GDM1 (cell line): ENCODE measurements at places on chromosomes 12 and 14.

GRCh38 chr12:116339800-116340371, 62.4 kb upstream of the MED13L start:
- no peak for DNase-seq

- no peak for DNase-seq
Observed at GRCh38 chr12:94151582-94151981, 3.2 kb downstream of the PLXNC1 start.

DNA sequence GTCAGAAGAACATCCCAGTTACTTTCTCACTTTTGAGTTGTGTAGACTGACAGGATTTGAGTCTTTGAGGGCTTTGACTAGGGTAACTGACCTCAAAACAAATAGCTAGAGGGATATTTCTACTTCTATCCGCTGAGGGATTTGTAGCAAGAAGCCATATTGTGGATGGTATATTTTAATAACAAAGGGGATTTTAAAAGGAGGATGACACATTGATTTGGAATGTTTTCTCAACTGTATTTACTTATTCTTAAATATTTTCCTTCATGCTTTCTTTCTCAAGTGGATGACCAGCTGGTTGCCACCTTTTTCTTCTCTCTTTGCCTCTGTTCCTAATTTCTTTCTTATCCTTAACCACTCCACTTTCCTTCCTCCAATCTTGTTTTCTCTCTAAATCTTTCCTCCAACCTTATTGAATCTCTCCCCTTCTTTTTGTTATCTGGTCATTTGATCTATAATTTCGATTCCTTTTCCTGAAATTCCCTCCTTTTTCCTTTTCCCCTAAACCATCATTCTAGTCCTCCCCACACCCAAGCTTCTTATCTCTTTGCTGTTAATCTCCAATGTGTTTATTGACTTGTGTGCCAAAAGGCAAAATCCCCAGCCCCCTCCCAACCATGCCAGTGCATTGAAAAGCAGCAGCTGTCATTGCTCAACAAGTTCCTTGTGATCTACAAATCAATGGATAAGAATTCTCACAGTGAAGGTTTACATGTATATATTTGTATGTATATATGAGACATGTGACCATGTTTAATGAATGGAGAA, 411.6 kb downstream of the RAD51B start:
- no peak for DNase-seq

GRCh38 chr12:89789862-89790261, 81.2 kb upstream of the ATP2B1 start:
- no peak for DNase-seq

DNA sequence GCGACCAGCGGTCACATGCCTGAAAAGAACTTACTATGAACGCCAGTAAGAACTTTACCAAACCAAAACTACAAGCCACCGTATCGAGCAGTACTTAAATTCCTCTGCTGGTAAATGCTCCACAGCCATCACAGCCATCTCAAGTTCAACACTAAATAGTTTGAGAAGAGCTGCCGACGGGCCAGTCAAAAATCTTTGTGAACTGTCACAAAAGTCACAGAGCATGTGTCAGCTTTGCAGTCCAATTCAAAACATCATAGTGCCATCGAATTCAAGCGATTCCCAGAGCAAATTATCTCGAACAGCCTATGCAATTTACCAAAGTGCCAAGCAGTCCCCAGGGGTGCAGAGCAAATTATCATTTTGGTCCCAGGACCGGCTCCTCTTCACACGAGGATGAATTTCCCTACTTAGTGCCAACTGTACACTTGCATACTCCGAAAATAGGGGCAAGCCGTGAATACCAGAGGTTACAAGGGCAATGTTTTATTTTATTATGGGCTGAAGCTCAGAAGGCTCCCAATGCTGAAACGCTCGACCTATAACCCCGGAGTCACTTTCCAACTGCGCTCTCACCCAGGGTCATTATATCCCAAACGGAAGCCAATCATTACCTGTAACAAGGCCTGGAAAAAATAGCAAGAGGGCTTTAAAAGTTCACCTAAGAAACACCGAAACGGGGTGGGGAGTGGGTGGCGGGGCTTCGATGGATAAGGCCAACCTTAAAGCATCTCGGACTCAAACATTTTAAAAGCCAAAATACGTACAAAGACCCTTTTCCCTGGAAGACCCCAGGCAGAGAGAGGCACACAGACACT, 1.1 kb downstream of the LRP6 start:
- DNase-seq: no peak

GRCh38 chr14:39880965-39881364, 448.7 kb upstream of the FBXO33 start:
- no peak for DNase-seq

DNA sequence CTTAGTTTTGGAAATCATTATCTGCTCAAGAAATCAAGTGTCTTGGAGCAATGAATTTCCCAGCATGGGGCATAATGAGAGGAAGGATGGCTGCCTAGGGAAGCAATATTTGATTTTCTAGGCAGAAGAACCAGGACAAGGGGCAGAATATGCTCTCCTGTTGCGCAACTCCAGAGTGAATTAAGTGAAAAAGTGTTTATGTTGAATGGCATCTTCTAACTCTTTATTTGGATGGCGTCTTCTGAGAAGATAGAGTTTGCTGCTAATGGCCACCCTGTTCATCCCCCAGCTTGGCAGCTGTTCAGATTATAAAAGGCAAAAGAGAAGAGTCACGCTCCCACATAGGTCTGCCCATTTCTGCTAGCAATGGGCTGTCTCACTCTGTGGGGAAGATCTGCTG, 1278.1 kb downstream of the AACS start:
- no peak for DNase-seq

DNA sequence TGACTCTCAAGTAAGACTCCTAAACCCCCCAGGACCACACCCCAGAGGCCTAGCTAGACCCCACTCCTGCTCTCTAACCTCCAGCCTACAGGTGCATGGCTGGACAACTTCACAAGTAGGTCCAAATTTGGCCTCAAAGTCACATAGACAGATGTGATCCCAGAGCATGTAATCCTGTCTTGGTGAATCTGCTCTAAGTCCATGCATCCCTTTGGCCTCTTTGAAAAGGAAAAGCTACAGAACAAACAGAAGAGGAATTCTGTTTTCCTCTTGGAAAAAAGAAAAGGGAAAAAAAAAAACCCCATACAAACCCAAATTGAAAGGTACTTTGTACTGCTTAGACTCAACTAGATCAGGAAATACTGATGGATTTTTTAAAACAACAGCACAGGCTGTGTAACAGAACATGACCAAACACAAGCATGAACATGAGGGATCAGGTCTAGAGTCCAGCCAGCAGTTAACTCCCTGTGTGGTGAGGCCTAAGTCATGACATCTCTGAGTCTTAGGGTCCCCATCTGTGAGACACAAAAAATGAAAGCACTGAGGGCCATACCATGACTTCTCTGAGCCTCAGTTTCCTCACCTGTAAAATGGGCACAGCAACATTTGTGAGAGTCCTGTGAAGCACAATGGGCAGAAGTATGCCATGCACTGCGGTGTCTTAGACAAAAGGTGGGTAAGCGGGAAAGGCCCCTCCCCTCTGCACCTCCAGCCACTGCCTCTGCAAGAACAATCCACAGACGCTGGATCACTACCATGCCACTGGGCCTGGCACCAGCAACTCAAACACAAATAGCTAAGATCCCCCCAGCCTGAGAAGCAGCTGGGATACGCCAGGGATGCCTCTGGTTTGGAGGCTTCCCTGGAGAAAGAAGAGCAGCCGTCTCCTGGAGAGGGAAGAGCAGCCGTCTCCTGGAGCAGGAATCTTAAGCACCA, 9.9 kb downstream of the PITPNM2 start:
- DNase-seq: no peak

DNA sequence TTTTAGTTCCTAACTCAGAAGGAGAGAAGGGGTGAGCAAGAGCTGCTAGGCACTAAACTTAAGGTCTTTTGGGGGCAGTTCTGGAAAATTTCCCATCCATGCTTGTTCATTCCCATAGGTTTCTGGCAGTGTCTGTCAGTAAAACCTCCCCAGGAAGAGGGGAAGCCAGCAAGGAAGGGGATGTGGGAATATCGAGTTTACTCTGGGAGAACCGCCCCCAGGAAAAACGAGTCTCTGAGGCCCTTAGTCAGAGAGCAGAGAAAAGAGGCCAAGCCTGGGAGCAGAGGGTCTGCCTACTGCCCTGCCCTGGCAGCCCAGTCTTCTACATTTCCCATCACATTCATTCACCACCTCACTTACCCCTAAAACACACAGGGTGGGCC, 55.9 kb downstream of the TMCC3 start:
- no peak for DNase-seq

DNA sequence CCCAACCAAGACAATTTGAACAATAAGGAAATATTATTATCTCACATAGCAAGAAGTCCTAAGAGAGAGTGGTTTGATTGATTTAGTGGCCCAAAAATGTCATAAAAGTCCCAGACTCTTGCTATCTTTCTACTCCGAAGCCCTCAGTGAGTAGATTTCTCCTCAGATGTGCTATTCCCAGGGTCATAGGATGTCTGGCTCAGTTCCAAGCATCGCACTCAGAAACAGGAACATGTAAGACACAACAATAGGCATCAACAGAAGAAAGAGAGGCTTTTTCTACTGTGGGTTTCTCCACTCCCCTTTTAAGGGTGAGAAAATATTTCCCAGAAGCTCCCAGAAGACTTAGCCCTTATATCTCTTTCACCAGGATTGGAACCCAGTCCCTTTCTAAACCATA, 188.1 kb upstream of the CDKN3 start:
- no peak for DNase-seq

DNA sequence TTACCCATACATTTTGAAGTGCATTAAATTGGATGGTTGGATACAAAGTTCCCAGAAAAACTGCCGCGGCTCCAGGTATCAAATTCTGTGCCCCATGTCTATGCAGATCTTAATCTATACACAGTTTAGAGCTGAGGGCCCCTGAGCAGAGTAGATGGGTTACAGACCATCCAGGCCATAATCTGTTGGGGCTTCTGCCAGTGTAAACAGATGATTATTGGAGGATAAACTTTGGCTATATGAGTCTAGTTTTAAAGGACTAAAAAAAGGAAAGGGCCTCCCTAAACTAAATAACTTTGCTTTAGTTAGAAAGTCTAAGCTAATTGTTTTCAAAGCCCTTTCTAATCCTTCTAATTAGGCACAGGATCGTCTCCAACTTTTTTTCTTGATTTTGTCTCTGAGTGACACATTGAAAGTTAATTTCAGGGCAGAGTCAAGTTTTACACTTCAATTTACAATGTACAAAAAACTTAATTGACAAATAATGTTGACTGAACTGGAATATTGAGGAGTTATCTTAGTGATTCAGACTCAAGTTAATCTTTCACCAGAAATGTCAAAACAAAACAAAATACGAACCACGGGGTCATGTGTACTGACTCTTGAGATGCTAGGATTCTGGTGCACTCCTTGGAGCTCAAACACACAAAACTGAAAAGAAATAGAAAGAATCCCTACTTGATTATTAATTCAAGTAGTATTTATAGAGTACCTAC, 133.9 kb upstream of the SCAF11 start:
- DNase-seq: no peak

- no peak for DNase-seq
Observed at GRCh38 chr12:110117956-110118685, 6.0 kb upstream of the IFT81 start.

DNA sequence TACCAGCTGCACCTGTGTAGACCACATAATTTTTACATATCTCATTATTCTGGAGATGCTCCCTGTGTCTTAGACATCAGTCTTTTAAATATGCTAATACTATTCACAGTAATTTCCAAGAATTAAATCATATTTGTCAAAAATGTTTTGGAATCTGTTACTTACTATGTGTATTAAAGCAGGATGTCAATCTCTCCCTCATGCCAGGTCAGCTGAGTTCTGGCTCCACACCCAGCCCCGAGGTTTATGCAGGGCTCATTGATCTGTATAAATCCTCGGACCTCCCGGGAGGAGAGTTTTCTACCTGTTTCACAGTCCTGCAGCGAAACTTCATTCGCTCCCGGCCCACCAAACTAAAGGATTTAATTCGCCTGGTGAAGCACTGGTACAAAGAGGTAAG, 27.9 kb downstream of the OAS2 start:
- no peak for DNase-seq

- no peak for DNase-seq
Observed at GRCh38 chr14:102540315-102541028, 30.9 kb upstream of the ANKRD9 start.

GRCh38 chr14:74246542-74246941, 7.3 kb downstream of the VSX2 start:
- DNase-seq: no peak

DNA sequence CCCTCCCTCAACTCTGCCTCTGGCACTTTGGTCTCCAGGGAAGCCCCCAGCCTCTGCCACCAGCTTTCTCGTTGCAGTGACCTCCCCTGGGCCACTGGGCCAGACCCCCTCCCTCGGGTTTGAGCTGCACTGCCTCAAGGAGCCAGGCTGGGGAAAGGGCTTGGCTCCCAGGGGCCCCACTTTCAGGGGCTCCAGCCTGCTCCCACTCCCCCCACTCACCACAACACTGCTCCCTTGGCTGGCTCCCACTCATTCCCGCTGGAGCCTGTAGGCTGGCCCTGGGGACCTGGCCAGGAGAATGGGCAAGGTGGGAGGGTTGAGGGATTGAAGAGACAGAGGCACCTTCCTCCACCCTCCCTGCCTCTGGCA, 19.3 kb upstream of the KIF26A start:
- no peak for DNase-seq

DNA sequence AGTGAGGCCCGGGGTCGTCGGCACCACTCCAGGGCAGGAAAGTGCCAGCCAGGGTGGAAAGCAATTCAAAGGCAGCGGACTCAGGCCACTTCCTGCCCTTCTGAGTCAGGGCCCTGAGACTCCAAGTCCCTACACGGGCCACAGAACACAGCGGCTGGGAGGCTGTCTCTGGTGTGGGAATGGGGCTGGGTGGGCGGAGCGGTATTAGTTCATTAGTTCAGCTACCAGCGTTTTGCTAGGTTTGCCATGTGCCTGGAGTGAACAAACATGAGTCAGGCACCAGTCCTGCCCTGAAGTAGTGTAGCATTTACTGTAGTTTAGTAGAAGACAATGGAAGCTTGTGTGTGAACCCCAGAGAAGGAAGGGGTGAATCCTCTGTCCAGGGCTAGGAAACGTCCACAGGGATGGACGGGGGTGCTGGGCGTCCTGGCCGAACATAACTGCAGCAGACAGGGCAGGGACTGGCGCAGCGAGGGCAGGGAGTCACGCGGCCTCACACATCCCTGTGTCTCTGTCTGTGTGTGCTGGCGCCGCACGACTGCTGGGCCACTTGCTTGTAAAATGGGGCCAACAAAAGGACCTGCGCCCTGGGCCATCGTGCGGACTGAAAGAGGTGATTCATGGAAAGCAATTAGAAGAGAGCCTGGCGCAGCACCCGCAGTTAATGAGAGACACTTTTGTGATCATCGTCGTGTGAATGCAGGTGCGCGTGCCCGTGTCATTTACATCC, 186.4 kb upstream of the PRMT8 start:
- no peak for DNase-seq

DNA sequence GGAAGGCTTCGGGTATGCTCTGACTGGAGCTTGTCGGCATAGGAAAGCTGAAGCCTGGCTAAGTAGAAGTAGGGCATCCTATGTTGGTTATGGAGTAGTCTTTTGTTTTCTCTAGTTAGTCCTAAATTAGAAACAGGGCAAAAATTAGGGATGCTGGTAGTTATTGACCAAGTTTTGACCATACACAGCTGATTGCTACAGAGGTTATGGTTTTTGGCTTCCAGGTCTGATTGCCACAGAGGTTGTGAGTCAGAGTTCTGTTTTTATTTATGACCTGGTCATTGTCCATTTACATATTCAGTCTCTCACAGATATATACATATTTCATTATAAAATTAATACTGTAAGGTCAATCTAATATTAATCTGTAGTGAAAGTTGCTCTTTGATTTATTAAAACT, 219.2 kb downstream of the FSCB start:
- no peak for DNase-seq
